ENCODE measurements at places on chromosomes 1 and 21.

DNA sequence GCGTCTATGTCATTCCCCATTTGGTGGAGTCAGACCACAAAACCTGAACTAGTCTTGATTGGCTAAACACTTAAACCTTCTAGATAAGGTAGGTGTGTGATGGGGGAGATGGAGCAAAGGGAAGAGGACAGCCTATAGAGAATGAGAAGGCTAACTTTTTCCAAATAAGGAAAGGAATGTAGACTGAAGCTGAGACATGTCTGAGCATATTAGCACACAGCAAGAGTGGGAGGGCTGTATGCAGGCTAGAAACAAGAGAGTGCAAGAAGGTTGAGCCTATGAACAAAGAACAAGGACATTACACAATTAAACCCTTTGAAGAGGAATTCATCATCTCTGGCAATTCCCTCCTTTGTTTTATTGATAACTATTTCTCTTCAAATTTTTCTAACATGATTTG is 89.2 kb upstream of the OLFM3 start:
- DNase-seq = no peak

GRCh38 chr21:17799414-17800164 is 19.6 kb downstream of the C21orf91 start:
- DNase-seq = no peak

- DNase-seq = no peak
These were observed 1.1 kb upstream of the SLC19A1 start for GRCh38 chr21:45543371-45543709.

- no peak for DNase-seq
These were observed 5.1 kb downstream of the NT5C1A start for GRCh38 chr1:39666772-39667171.

- no peak for DNase-seq
These were observed 40.3 kb downstream of the CD247 start for GRCh38 chr1:167477986-167478385.

DNA sequence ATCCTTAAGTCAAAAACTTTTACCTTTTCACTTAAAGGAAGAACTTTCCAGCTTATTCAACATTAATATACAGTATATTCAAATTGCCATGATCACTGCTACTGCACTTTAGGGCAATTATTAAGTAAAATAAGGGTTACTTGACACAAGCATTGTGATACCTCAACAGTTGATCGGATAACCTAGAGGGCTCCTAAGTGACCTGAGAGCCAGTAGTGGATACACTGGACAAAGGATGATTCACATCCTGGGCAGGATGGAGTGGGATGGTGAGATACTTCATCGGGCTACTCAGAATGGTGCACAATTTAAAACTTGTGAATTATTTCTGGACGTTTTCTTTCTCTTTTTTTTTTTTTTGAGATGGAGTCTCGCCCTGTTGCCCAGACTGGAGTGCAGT is 54.5 kb upstream of the PPM1J start:
- no peak for DNase-seq

GRCh38 chr1:207145401-207146058 is 41.5 kb downstream of the C4BPA start:
- no peak for DNase-seq

GRCh38 chr1:234240680-234241079 is 132.6 kb upstream of the COA6 start:
- no peak for DNase-seq

DNA sequence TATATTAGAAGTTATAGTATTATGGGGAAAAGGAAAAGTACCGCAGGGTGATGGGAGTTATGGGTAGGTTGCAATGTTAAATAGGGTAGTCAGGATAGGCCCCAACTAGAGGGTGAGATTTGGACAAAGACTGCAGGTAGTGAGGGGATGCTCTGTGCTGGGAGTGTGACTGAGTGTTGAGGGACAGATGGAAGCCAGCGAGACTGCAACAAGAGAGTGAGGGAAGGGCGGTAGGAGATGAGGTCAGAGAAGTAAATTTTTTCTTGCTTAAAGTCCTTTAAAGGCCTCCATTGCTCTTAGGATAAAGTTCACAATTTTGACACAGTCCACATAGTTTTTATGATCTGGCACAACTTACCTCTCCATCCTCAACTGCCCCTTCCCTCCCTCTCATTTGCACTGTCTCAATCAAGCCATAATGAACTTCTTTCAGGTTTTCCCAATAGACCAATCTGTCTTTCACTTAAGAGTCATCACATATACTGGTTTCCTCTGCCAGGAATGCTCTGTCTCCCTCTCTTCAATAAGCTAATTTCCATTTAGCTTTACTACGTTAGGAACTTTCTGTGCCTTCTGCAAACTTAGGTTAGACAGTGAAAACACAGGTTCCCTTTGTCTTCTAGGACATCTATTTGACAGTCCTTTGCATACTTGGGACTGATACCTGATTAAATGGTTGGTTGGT is 237.7 kb upstream of the CACYBP start:
- DNase-seq = no peak

DNA sequence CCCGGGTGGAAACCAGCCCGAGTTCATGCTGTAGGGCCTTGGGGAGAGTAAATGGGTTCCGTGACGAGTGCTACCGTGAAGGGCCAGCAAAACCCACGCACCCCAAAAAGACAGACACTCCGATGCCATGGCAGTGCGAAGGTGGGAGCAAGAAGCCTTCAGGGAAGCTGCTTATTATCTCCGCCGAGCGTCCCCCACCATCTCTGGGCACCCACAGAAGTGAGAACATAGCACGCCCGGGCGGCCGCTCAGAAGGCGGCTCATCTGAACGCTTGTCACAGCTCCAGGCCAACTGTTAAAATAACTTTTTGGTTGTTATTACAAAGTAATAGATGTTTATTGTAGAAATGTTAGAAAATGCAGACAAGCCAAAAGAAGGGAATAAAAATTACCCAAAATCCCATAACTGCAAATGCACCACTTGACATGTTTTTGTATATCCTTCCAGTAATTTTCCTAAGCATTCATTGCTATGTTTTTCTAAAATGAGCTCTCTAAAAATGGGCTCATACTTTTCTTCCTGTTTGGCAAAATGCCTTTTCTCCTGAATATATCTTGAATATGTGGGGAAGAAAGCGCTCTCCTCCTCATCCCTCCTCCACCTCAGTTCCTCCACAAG is 234.9 kb downstream of the NPHP4 start:
- no peak for DNase-seq

DNA sequence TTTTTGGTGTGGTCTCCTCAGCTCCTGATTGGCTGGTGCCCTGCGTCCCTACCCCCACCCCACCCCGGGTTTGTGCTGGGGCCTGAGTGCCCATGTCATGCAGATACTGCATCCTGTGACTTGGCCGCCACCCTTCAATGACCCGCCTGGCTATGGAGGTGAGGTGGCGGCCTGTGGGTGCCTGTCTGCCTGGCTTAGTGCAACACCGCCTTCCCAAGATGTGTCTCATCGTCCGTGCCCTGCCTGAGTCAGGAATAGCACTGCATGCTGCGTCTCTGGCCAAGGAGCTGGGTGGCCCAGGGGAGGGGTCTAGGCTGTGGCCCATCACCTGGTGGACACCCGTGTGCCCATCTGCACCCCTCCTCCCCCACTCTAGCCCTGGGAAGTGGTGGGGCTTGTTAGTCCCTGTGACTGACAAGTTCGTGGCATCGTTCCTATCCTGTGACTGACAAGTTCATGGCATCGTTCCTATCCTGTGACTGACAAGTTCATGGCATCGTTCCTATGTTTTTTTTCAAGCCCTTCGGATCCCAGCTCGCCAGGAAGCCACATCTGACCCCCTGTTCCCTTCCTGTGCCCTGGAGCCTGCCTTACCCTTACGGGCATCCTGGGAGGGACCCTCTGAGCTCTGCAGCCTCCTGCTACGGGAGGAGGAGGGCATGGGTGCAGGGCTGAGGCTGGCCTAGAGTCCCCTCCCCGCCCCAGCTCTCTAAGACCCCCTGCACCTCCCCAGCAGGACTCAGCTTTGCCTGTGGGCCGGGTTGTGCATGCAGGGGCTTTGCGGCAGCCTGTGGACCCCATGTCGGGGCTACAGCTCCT is 7.5 kb downstream of the SLX9 start:
- no peak for DNase-seq

DNA sequence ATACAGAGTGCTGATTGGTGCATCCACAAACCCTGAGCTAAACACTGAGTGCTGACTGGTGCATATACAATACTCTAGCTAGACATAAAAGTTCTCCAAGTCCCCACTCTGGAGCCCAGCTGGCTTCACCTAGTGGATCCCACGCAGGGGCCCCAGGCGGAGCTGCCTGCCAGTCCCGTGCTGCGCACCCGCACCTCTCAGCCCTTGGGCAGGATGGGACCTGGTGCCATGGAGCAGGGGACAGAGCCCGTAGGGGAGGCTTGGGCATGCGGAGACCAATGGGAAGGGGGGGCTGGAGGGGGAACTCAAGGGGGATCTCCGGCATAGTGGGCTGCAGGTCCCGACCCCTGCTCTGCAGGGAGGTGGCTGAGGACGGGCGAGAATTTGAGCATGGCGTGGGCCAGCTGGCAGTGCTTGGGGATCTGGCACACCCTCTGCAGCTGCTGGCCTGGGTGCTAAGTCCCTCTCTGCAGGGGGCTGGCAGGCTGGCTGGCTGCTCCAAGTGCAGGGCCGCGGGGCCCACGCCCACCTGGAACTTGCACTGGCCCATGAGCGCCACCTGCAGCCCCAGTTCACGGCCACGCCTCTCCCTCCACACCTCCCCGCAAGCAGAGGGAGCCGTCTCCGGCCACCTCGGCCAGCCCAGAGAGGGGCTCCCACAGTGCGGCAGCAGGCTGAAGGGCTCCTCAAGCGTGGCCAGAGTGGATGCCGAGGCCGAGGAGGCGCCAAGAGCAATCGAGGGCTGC is 104.9 kb downstream of the NTMT2 start:
- no peak for DNase-seq

GRCh38 chr1:161180639-161181038 is 3.3 kb upstream of the B4GALT3 start:
- DNase-seq = peak; percentile 37

- DNase-seq = no peak
These were observed 12.2 kb upstream of the RIPK4 start for GRCh38 chr21:41778930-41779600.

All from CD4-positive, alpha-beta T cell treated with Interleukin-6 at 100 ng/mL for 8 hours (primary cell).